Stimulated activated CD4-positive, alpha-beta T cell treated with anti-CD3 and anti-CD28 coated beads, TNF-alpha, amount 100 ng/mL, for 1 hour (primary cell): ENCODE measurements at places on chromosomes 1 and 21.

- no peak for DNase-seq
These were observed 585 bp downstream of the GPR3 start for GRCh38 chr1:27392778-27393635.

DNA sequence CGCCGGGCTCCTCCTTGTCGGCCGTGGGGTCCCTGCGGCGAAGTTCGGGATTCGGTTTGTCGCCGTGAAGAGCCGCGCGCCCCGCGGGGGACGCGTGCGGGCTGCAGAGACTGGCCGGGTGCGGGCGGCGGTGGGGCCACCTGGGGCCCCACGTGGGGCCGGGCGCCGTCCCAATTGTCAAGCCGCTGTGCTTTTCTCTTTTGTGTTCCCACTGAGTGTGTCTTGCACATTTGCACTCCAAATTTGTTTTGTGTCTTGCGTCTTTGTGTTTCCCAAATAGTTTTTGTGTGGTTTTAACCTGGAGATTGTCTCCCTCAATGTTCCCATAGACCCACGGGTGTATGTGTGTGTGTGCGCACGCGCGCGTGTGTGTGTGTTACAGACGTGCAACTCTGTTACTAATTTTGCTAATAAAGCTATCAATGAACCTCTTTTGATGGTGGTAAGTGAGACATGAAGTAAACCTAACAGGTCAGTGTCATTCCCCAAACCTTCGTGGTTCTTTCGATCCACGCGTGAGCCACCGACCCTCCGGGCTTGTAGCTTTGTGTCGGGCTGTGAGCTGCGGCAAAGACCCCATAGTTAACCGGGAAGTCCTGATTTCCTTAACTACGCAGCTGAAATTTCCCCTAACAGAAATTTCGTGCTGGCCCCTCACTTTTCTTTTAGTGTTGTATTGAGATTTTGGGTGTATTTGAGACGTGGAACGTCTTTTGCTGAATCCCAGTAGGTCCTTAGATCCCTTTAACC, 708 bp downstream of the PRDM2 start:
- peak; percentile 41 for DNase-seq

GRCh38 chr1:11598461-11598860, 55.8 kb downstream of the FBXO2 start:
- no peak for DNase-seq

DNA sequence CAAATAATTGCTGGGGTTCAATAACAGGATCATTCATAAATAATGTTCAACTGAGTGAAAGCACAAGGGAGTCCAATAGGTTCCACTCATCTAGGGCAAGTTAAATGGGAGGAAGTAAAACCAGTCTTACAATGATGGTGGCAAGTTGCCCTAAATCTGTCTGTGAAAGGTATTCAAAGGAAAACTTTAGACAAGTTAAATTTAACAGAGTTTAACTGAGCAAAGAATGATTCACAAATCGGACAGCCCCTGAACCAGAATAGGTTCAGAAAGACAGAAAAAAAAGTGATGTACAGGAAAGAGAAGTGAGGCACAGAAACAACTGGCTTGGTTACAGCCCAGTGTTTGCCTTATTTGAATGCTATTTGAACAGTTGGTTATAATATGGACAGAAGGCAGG, 183.5 kb upstream of the ADGRL4 start:
- no peak for DNase-seq

- DNase-seq: no peak
These were observed 1.7 kb upstream of the EXOSC10 start for GRCh38 chr1:11101347-11101746.

- DNase-seq: no peak
These were observed 141.5 kb upstream of the ERG start for GRCh38 chr21:38639571-38640354.

DNA sequence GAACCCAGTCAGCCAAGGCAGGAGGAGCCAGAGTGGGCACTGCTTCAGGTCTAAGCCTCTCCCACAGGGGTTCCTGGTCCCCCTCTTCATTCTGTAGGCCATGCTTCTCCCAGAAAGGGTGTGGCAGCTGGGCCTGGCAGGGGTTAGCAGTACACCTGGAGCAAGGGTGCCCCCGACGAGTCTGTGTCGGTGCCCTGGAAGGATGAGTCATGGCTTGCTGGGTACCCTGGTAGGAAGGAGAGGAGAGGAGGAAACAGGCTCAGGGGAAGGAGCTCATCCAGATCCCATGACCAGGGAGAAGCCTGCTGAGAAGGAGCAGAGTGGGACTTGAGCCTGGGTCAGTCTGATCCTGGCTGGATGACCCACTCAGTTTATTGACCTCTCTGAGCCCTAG, 10.3 kb downstream of the KDF1 start:
- no peak for DNase-seq

DNA sequence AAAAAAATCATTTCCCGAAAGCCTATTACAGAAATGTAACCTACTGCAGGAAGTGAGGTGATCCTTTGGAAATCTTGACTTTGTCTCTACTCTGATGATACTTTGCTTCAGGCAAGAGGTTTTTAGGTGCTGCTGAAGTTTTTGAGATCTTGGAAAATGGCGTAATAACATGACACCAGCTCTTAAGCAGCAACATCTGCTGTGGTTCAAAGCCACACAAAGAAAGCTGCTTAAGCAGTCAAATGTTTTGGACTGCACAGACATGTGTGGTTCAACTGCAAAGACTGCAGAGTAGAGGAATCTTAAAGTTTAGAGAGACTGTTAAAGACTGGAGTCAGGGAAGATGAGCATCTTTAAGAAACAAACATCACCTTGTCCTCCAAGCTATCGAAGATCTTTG, 139.0 kb downstream of the RASAL2 start:
- no peak for DNase-seq

DNA sequence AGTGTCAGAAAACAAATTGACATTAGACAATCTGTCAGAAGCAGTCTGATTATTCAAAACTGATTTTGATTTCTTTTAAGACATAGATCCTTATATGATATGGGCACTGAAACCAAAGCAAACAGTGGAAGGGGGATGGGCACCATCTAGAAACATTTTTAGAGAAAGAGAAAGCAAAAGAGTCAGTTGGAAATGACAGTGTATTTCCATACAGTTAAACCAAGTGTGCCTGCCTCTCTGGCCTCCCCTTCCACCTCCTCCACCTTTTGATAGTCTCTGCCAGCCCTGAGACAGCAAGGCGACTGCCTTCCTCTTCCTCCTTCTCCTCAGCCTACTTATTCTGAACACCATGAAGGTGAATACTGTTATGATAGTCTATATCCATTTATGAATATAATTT, 949.7 kb downstream of the AMY1C start:
- no peak for DNase-seq

GRCh38 chr1:246569248-246570238, 3.3 kb downstream of the CNST start:
- no peak for DNase-seq

DNA sequence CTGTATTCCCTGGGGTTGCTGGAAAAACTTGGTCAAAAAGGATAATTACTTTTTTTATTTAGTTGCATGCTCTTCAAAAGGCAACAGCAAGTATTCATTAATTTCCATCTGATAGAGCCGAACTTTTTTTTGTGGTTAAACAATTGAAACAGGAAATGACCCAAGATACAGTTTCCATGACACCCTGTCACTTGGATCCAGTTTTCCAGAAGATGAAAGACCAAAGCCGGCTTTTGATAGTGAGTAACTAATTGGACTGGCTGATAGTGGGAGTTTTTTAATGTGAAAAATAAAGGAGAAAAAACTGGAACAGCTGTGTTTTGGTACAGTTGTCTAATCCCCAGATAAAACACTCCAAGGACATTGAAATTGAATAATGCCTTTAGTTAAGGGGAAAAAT, 33.0 kb downstream of the CACHD1 start:
- DNase-seq: no peak

DNA sequence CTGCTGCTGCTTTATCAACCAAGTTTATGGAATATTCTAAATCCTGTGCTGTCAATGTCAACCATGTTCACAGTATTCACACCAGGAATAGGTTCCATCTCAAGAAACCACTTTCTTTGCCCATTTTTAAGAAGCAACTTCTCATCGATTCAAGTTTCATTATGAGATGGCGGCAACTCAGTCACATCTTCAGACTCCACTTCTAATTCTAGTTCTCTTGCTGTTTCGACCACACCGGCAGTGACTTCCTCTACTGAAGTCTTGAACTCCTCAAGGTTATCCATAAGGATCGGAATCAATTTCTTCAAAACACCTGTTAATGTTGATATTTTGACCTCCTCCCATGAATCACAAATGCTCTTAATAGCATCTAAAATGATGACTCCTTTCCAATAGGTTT, 39.7 kb upstream of the IFNLR1 start:
- no peak for DNase-seq

DNA sequence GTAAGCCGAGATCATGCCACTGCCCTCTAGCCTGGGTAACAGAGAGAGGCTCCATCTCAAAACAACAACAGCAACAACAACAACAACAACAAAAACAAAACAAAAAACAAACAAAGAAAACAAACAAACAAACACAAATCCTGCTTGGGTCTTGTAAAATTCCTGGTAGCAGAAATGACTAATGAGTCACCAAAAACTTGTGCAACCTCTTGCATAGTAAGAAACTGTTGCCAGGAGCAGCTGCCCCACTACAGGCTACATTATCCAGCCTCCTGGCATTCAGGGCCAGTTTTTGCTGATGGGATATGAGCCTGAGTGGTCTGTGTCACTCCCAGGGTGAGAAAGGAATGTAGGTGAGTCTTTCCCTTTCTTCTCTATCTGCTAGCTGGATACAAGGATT, 245.4 kb downstream of the TNR start:
- no peak for DNase-seq

DNA sequence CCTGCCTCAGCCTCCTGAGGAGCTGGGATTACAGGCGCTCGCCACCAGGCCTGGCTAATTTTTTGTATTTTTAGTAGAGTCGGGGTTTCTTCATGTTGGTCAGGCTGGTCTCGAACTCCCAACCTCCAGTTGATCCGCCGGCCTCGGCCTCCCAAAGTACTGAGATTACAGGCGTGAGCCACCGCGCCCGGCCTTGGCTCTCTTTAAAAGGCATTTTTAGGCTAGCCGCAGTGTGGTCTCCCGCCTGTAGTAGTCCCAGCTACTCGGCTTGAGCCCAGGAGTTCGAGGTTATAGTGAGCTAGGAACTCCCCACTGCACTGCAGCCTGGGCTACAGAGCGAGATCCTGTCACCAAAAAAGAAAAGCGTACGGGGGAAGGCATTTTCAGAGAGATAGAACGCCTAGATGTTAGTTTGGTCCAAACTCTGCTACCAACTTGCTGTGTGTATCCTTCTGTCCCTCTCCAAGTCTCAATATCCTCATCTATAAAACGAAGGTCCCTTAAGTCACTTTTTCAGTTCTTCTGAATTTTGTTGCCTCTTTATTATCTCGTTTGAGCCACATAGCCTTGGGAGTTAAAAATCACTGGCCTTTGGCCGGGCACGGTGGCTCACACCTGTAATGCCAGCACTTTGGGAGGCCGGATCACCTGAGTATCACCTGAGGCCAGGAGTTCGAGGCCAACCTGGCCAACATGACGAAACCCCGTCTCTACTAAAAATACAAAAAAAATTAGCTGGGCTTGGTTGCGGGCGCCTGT, 734 bp downstream of the MED18 start:
- no peak for DNase-seq
